ENCODE measurements at places on chromosomes 7 and 10.

- peak; percentile 51 for DNase-seq
Measured at GRCh38 chr7:93055543-93056107, 62.2 kb downstream of the SAMD9 start.

GRCh38 chr7:30743371-30744074, 8.4 kb upstream of the INMT start:
- DNase-seq: peak; percentile 9

- DNase-seq: no peak
Measured at GRCh38 chr7:148304083-148304335, 286.6 kb upstream of the C7orf33 start.

GRCh38 chr7:8119262-8119661, 142.7 kb downstream of the ICA1 start:
- DNase-seq: no peak

DNA sequence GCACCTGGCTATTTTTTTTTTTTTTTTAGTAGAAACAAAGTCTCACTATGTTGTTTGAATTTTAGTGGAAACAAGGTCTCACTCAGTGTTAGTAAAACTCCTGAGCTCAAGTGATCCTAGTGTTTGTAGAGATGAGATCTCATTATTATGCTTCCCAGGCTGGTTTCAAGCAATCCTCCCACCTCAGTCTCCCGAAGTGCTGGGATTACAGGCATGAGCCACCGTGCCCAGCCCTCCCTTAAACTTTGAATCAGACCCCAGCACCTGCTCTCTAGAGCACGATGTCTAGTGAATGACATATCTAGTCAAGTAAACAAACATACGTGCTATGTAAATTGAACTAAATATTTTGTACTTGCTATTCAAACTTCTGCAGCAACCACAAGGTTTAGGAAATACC, 105.6 kb upstream of the MYO3A start:
- DNase-seq: no peak

Data from bronchial epithelial cell (primary cell).